ENCODE measurements at places on chromosomes 6 and 20.

DNA sequence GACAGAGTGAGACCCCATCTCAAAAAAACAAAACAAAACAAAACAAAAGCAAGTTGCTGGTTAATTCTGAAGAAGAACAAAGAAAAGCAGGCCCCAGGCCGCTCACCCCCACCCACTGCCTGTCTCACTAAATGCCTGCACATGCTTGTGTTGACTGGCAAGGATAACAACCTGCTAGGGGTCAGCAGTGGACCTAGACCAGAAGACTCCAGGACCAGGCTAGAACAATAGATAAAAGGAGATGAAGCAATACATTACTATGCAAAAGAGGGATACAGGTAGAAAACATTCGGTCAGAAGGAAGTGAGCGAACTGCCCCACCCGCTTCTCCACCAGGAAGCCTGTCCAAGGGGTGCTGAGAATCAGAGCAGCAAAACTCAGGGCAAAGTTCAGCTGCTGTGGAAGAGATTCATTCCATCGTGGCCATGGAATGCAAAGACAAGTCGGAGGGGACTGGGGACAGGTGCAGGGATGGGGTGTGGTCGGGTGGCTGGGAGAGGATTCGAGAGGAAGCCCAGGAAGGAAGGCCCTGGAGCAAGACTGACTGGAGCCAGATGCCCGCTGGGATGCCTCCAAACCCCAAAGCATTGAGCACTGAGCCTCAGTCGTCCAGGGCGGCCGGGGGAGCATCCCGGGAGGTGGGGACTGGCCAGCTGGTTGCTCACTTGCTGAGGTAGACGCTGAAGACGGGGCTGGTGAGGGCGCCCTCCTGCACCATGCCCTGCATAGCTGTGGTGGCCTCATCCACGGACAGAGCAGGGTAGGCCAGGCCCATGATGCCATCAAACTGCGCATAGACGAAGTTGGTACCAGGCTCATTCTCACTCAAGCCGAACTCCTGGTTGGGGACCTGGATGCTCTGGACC is 5.3 kb downstream of the PGC start:
- DNase-seq: no peak

GRCh38 chr6:87078983-87079616 is 15.8 kb downstream of the CGA start:
- DNase-seq: peak; percentile 61

GRCh38 chr6:44730771-44731391 is 343.4 kb downstream of the CDC5L start:
- peak; percentile 82 for DNase-seq

DNA sequence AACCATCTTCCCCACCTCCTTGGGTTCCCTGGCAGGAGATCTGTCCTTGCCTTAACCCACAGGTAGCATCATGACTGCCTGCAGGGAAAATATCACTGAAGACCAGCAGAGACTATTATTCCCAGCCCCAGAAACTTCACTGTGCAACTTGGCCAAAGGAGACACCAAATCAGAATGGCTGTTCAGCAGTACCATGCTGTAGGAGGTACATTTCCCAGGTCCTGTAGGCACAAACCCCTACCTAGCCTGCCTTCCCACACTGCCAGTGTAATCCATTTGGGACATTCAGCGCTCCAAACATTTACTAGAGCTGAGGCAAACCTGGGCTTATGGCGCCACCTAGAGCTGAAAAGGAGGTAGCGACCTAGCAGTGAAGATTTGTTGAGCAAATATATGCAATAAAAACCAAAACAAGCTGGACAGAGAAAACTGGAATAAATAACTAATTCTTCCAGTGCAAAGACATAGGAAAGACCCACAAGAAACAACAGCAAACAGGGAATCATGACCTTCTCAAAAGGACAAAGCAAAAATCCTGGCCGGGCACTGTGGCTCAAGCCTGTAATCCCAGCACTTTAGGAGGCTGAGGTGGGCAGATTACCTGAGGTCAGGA is 60.3 kb downstream of the VTA1 start:
- DNase-seq: peak; percentile 62

GRCh38 chr6:15937602-15938001 is 191.3 kb upstream of the MYLIP start:
- DNase-seq: no peak

DNA sequence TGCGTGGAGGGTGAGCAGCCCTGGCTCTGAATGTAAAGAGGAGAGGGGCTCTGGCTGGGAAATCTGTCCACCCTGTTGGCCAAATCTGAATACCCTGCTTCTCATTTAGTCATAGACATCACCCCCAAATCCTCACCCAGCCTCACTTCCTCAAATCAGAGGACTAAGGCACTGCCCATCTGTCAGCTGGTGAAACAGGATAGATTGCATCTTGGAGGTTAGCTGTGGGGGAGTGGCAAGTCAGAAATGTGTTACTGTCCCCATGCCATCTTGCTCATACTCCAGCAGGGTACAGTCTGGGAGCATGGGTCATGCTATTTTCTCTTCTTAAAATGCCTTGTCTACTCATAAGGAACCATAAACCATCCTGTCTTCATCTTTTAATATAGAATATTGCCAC is 9.5 kb upstream of the DTNBP1 start:
- DNase-seq: no peak

DNA sequence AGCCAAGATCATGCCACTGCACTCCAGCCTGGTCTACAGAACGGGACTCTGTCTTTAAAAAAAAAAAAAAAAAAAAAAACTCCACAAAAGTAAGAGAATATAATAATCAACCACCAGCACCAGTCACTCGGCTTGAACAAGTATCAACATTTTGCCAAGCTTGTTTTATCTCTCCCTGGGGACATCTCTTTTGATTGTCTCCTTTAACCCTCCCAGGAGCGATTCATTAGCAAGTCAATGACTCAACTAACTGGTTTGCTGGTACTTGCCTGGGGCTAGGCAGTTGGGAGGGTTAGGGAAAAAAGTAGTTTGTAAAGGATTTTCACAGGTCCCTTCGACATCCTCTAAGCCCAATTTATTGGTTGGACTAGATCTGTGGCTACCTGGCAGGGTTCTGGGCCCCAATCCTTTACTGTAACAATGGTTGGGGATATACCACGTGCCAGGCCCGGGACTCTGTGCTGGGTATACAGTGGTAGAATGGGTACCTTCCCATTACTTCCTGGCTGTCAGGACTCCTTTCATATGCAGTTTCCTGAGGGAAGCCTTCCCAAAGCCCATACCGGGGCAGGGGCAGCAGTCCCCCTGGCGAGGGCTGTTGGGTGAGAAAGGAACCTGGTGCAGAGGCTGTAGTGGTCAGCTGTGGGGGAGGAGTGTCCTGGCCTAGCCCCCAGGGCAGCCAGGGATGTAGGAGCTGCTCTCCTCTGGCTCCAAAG is 12.2 kb downstream of the TGIF2 start:
- no peak for DNase-seq

GRCh38 chr20:25220021-25220730 is 24.7 kb downstream of the ENTPD6 start:
- DNase-seq: peak; percentile 70

DNA sequence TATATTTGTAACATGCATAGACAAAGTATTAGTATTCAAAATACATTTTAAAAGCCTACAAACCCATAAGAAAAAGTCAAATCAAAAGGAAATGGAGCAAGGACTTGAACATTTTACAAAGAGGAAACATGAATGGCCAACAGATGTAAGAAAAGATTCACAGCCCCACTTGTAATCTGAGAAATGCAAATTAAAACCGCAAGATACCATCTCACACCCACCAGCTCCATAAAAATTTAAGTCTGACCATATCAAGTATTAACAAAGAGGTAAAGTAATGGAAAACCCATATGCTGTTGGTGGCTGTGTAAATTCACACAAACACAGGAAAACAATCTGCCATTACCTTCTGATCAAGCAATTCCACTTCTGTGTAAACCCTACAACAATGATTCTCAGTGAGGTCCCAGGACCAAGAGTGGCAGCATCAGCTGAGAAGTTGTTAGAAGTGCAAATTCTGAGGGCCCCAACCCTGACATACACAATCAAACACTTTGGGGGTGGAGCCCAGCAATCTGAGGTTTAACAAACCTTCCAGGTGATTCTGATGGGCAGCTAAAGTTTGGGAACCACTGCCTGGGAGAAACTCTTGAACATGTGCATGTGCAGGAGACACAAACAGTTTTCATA is 30.9 kb downstream of the BCL2L1 start:
- DNase-seq: peak; percentile 39

GRCh38 chr6:6875818-6876470 is 231.8 kb upstream of the RREB1 start:
- DNase-seq: peak; percentile 55

GRCh38 chr6:67141005-67141404 is 1434.0 kb upstream of the EYS start:
- DNase-seq: no peak

GRCh38 chr6:41637194-41638001 is 870 bp upstream of the MDFI start:
- no peak for DNase-seq

GRCh38 chr20:20737158-20737557 is 24.7 kb upstream of the RALGAPA2 start:
- DNase-seq: no peak

- DNase-seq: no peak
Measured at GRCh38 chr6:106072501-106073090, 13.5 kb upstream of the PRDM1 start.

DNA sequence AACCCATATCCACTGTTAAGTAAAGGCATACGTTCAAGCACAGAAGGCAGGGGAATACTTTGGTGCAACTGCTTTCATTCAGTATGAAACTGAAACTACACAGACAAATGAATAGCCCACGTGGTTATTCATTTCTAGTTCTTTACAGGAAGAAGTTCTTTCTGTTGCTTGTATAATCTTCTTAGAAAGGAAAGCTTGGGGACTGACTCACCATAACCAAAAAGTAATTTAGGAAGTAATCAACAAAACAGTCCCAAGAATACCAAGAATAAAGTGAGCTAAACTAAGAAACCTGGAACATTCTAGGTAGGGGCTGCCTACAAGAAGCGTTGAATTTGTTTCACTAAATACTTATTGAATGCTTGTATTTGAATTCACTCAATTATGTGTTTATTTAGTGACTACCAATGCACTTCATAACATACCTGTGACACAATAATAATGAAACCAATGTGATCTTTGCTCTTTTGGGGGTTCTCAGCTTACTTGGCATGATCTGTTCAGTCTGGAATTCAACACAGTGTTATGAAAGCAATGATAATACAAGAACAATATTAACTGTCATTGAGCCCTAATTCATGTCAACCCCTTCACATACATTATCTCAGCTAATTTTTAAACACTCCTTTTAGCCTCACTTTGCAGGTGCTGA is 25.1 kb upstream of the KIAA0408 start:
- peak; percentile 78 for DNase-seq

GRCh38 chr6:143401636-143402370 is 48.7 kb downstream of the ADAT2 start:
- no peak for DNase-seq

- DNase-seq: no peak
Measured at GRCh38 chr20:36400909-36401735, 95.0 kb downstream of the DLGAP4 start.

GRCh38 chr6:53333439-53334408 is 15.0 kb downstream of the ELOVL5 start:
- no peak for DNase-seq

DNA sequence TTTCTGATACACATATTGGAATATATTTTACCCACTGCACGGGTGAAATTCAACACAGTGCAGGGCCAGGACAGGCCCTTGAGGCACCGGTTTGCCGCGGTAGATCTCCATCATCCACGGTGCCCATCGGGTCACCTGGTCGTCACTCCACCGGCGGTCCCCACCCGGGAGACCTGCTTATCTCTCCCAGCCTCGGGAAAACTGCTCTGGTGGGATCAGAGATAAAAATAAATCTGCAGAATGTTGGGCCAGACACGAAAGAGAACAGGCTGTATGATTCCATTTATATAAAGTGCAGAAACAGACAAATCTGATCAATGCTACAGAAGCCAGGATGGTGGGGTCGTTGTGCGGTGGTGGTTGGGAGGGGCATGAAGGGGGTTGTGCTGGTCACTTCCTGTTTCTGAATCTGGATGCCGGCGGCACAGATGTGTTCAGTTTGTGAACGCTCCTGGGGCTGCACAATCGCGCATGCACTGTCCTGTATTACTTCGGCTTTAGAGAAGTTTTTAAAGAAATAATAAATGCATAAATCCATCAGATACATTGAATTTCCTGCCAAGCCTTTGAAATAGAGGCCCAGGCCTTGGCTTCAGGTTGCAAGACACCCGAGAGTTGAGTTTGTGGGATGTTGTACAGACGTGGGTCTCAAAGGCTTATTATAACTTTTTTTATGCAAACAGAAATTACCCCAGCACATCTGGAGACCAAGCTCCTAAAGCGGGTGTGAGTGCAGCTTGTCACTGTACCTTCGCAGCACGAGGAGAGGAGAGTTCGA is 54.3 kb downstream of the ANKRD60 start:
- DNase-seq: no peak

DNA sequence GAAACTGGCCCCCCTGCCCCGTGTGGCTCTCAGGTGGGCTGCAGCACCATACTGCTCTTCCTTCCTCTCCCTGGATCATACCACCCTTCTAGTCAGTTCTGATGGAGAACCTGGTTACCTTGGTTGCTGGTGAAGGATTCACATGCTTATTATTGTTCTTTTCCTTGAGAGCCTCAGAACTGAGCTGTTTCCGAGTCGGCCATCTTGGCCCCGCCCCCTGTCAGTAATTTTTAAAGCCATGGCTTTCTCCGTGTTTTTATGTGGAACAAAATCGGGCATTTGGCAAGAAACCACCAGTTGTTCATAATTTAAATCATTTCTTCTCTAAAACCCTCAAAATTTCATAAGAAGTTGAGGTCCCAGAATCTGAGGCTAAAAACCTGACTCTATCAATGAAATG is 493.8 kb downstream of the NKAIN2 start:
- no peak for DNase-seq

DNA sequence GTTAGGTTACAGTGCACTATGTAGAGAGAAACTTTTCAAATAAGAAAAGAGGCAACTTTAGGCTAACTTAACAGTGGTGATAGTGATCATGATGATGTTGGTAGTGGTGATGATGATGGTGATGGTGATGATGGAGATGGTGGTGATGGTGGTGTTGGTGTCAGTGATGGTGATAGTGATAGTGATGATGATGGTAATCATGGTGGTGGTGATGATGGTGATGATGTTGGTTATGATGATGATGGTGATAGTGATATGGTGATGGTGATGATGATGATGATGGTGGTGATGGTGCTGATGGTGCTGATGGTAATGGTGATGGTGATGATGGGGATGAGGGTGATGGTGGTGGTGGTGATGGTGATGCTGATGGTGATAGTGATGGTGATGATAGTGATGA is 107.4 kb downstream of the DLL1 start:
- DNase-seq: no peak
